ENCODE measurements at places on chromosomes 13 and 19.
A peak's percentile ranks its signal among the peaks of the same experiment; 100 is the strongest.

DNA sequence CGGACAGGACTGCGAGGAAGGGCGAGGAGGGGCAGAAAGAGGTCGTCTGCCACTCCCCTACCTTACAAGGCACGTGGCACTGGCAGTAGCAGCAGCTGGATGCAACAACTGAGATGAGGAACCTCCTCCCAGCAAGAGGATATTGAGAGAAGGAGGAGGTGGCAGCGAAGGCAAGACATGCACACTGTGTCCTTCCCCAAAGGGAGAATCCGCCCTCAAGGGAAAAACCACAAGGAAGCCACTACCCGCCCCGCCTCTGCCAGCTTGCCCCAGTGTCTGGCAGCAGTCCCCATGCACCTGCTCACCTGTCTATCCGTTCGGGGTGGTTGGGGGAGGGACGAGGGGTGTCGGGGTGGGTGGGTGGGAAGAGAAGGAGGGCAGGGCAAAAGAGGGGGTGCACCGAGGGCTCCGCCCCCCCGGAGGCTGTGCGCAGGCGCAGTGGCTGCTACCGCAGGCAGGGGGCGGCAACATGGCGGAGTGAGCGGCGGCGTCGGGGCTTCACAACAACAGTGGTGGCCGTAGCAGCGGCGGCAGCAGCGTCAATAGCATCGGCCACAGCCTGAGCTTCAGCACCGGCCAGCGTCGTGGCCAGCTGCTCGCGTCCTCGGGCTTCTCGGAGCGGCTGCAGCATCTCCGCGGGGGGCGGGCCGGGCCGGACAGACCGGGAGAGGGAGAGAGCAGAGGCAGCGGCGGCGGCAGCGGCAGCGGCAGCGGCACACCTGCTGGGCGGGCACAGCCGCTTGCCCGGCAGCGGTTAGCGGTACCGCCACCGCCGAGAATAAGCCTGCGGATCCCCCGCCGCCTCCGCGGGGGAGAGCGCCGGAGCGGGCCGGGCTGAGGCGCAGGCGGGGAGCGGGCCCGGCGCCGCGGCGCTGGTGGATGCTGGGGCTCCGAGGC is at the start of gene NBEA:
Gene NBEA, plus strand, starts transcription at position 436 of the 897 bp plus-strand sequence. CDS start 551 bp downstream, outside the sequence.
- DNase-seq, result peak; percentile 79

GRCh38 chr13:43196750-43197370 is 173.5 kb downstream of the DNAJC15 start:
- DNase-seq, result no peak

GRCh38 chr19:1825909-1826556 is 14.0 kb upstream of the ATP8B3 start:
- peak; percentile 77 for DNase-seq

DNA sequence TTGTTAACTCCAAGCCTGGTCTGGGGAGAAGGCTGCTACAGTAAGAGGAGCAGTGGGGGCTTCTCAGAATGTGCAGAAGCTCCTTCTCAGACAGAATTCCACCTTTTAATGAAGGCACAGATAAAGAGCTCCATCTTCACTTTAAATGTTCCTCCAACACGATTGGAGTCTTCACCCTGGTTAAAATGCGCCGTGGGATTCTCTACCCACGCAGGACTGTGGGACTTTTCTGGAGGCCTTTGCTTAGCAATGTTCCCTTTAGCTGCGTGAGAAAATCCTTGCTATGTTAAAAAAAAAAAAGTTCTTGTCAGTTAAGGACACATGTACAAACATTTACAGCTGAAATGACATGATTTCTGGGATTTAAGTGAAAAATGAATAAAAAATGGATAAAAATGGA is 546.3 kb downstream of the MYO16 start:
- no peak for DNase-seq

GRCh38 chr19:21147540-21147939 is 5.7 kb downstream of the ZNF431 start:
- no peak for DNase-seq
